Temporal lobe (tissue), 4 donors: ENCODE measurements at places on chromosomes 16 and 17. TPM values are rescaled to one million over a fixed set of nuclear protein-coding genes. Genes with fewer than 3 reads are reported as not detected.

The HOXB6 gene
- not detected for total RNA-seq

The CSF3 gene
- total RNA-seq = not detected

The KRT24 gene
- total RNA-seq = not detected

The TRAPPC1 gene
- total RNA-seq = 25.1 TPM

The TMEM220 gene
- 0.98 TPM for total RNA-seq

The TVP23A gene
- total RNA-seq = 11.3 TPM

The RNF222 gene
- not detected for total RNA-seq

The RPGRIP1L gene
- 14.0 TPM for total RNA-seq

The HSPB9 gene
- total RNA-seq = not detected

The RDM1 gene
- 0.98 TPM for total RNA-seq

The C1QTNF8 gene
- under 0.01 TPM for total RNA-seq

The PRSS53 gene
- 1.5 TPM for total RNA-seq

The TMC7 gene
- 3.0 TPM for total RNA-seq

The SAT2 gene
- total RNA-seq = 39.6 TPM

The DOC2A gene
- 13.5 TPM for total RNA-seq

The OSGIN1 gene
- 0.25 TPM for total RNA-seq

The CHRNB1 gene
- 15.7 TPM for total RNA-seq

The MYLK3 gene
- total RNA-seq = 0.98 TPM

The SLC52A1 gene
- total RNA-seq = not detected

The TLCD1 gene
- total RNA-seq = 0.98 TPM

The PIGW gene
- total RNA-seq = 3.7 TPM

The NRN1L gene
- total RNA-seq = not detected

The KPNA2 gene
- 28.3 TPM for total RNA-seq

The PRR11 gene
- 3.0 TPM for total RNA-seq

The TBC1D3K gene
- total RNA-seq = not detected

The KRT31 gene
- 1.2 TPM for total RNA-seq

The ZSWIM7 gene
- 16.7 TPM for total RNA-seq

The TAC4 gene
- total RNA-seq = not detected

The GPR139 gene
- total RNA-seq = 2.5 TPM

The FNDC8 gene
- not detected for total RNA-seq

The CCL11 gene
- total RNA-seq = not detected

The ASIC2 gene
- total RNA-seq = 13.5 TPM

The FGF11 gene
- total RNA-seq = 3.7 TPM

The NEUROD2 gene
- total RNA-seq = 74.5 TPM

The DHRS13 gene
- total RNA-seq = 20.4 TPM

The TANC2 gene
- total RNA-seq = 140 TPM

The RNF112 gene
- 21.6 TPM for total RNA-seq
